ENCODE measurements at places on chromosomes 13 and 19. TPM values are rescaled to one million over a fixed set of nuclear protein-coding genes. Genes with fewer than 3 reads are reported as not detected.
A peak's percentile ranks its signal among the peaks of the same experiment; 100 is the strongest.

DNA sequence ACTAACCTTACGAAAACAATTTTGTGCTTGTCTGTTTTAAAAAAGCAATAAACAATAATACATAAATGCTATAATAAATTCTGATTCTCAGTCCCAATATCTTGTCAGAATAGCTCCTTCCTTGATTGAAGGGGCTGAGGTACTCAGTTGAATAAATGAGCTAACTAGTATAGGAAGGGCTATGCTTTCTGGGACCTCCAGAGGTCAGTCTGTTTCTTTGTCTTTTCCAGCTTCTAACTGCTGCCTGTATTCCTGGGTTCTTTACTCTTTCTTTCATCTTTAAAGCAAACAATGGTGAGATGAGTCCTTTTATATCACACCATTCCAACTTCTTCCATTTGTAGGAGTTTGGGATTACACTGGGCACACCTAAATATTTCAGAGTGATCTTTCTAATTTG lies 1297.0 kb upstream of the ATXN8OS start:
- H3K4me3 ChIP-seq = no peak overlapping the region
- no peak overlapping the region for H3K27ac ChIP-seq
- no peaks in the 10 kb centered on the region for H3K27me3 ChIP-seq
- no peaks in the 10 kb centered on the region for H3K36me3 ChIP-seq
- DNase-seq = peak; percentile 6

DNA sequence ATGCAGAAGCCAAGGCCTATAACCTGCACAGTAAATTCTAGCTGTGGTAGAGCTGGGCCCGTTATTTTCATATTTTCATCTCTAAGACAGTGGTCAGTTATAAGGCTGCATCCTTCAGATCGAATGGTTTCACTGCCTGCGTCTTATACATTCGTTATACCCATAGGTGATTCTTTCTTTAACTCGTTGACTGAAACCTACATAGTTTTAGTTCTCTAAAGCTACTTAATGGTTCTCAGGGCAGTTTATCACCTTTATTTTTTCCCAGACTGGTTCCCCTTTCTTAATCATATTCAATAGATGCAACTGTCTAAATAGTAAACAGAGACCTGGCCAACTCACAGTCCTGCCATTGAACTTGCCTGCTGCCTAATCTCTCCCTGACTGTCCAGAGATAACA lies 615.3 kb upstream of the SLITRK1 start:
- DNase-seq = no peak
- no peaks in the 10 kb centered on the region for H3K27me3 ChIP-seq
- no peak overlapping the region for H3K27ac ChIP-seq
- H3K4me3 ChIP-seq = no peak overlapping the region

The WDR88 gene
- not detected for total RNA-seq

GRCh38 chr13:51331354-51331861 lies 8.1 kb upstream of the SERPINE3 start:
- H3K27me3 ChIP-seq = no peaks in the 10 kb centered on the region
- no peak overlapping the region for H3K4me3 ChIP-seq
- no peak for DNase-seq
- no peaks in the 10 kb centered on the region for H3K4me1 ChIP-seq
- H3K27ac ChIP-seq = no peak overlapping the region

DNA sequence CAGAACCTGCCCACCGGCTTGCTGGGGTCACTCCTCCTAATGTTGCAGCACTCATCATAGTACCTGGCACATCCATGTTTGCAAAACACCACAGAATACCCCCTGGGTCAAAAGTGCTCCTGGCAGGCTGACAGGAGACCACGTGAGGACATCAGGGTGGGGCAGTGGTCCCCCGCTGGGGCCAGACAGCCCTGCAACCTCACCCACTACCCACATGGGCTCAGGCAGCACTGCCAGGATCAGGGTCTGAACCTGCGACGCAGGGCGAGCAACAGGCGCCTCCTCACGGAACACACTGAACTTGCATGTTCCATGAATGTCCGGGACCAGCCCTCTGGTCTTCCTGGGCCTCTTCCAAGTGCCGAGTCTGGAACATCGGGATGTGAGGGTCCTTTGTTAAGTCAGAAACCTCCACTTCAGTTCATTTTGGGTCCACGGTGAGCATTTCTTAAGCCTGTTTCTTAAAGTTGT lies 1.4 kb upstream of the SLC7A9 start:
- no peak overlapping the region for H3K27ac ChIP-seq
- DNase-seq = no peak
- H3K4me3 ChIP-seq = no peak overlapping the region
- H3K4me1 ChIP-seq = no peaks in the 10 kb centered on the region

DNA sequence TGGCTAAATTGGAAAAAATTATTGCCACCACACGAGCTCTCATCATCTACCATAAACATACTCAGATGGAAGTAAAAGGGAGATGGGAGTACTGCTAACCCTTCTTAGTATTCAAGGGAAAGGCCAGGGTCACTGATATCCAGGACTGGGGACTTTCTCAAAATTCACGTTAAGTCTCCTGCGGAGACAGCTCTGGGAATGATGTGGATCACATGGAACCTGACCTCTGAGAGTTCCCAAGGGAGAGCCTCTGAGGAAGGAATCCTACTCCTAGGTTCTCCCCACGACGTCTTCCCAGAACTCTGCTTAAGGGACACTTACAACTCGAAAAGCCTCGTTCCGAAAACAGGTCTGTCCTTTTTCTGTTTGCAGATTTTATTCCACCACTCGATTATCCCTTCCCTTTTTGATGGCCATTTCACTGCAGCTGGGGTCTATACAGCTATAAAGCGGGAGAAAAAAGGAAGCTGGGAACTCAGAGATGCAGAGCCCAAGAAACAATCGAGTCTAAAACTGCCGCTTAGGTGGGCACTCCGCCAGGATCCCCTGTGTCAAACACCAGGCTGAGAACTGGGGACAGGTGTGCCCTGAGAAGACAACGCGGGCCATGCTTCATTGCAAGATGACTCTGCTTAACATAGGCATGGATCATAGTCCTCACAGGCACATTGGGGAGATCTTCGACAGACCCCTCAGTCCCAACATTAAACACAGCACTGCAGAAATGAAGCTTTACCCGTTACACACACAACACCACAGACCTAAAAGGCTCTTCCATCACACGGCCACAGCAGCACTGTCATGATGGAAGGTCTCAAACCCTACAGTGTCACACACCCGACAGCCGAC lies 823 bp upstream of the ZNF567 start:
- H3K27ac ChIP-seq = no peak overlapping the region
- peak; percentile 2 for DNase-seq
- H3K27me3 ChIP-seq = no peaks in the 10 kb centered on the region
- 0 out of 2 replicates have a peak, but pooled peaks cover 3% of the 10 kb centered on the region for H3K4me1 ChIP-seq
- H3K4me3 ChIP-seq = peak overlapping the region; percentile 89
